NCI-H146 (cell line): ENCODE measurements at places on chromosomes 13 and 19.

DNA sequence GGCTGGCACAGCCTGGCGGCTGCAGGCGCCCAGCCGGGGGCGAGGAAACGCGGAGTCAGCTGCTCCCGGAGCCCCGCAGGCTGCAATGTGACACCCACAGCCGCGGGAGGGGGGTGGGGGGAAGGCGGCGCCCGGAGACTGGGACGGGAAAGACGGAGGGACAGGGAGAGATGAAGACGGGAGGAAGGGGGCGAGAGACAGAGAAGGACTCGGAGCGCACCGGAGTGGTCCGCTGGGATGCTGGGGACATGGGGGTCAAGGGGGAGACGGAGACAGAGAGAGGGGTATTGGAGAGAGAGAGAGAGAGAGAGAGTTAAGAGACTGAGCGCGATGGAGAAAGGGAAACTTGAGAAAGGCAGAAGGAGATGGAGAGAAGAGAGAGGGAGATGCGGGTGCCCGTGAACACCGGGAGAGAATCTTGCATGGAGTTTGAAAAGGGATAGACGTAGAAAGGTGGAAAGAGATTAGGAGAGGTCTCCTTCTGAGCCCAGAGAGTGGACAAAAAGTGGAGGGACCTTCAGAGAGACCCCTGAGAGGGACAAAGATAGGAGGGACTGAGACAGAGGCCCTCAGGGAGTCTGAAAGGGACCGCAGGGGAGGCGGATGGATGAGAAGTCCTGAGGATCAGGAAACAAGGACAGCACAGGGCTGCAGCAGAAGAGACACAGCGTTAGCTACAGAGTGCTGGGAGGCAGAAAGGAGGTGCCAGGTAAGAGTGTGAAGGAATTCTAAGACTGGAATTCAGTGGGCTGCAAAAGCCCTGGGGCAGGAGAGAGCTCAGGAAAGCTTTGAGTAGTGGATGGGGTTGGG, 1.0 kb downstream of the SCN1B start:
- peak; percentile 61 for DNase-seq

GRCh38 chr19:900302-901111, 7.2 kb downstream of the RNU6-9 start:
- no peak for DNase-seq

DNA sequence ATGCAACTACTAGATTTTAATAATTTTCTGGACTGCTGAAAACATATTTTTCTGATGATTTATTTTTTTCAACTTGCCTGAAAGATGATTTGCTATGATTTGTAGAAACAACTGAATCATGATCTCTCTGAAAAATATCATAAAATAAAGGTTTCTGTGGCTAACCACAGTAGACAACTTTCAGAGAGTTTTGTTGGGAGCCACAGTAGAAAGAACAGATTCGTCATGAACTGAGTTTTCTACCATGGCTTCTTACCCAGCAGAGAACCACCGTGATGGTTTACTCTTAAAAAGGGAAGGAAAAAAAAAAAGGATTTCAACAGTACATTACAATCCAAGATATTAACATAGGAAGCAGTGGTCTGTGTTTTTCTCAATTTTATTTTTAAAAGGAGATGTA, 18.0 kb downstream of the ZAR1L start:
- no peak for DNase-seq

GRCh38 chr19:15014579-15014978, 34.7 kb upstream of the CASP14 start:
- DNase-seq = no peak

DNA sequence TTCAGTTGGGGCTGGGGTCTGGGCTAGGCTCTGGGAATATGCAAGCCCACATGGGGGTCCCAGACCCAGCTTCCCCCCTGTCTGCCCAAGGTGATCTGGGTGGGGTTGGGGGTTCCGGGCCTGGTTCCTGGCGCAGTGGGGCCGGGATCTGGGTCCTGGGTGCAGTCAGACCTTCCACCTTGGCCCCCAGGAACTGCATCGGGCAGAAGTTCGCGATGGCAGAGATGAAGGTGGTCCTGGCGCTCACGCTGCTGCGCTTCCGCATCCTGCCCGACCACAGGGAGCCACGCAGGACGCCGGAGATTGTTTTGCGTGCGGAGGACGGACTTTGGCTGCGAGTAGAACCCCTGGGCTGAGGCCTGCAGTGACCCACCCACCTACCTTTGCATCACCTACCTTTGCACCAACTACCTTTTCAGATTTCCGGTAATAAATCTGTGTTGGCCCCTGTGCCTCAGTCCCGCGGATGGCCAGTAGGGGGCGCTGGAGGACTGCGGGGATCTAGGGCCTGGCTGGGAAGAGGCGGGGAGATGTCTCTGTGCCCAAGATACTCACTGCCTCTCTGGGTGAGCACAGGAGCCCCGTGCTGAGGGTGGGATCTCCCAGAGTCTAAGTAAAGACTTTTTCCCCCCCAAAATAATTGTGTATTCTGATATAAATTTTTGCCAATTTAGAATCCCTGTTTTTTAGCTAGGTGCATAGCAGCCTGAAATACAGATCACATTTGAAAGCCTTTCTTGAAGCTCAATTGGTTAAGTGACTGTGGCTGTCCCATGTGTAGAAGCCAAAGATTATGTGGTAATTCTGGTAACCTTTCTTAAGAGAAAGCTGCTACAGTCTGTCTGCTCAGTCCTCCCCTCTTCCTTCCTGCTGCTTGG, 11.5 kb upstream of the CYP4F3 start:
- peak; percentile 58 for DNase-seq

- peak; percentile 92 for DNase-seq
Observed at GRCh38 chr19:46495786-46496099, at the start of gene PNMA8B. PNMA8B (minus strand) TSS chr19:46495867; CDS start chr19:46495465, 402 bp downstream.

DNA sequence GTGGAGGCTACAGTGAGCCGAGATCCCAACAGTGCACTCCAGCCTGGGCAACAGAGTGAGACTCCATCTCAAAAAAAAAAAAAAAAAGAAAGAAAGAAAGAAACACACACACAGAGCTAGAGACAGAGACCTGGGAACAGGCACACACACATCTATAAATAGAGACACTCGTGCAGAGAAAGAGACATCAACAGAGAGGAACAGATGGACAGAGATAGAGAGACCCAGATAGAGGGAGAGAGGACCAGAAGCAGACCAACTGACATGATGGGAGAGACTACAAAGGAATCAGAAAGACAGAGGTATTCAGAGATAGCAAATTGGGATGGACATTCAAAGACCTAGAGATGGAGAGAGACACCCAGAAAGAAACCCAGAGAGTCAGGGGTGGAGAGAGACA, 2.1 kb upstream of the CA11 start:
- DNase-seq = no peak

DNA sequence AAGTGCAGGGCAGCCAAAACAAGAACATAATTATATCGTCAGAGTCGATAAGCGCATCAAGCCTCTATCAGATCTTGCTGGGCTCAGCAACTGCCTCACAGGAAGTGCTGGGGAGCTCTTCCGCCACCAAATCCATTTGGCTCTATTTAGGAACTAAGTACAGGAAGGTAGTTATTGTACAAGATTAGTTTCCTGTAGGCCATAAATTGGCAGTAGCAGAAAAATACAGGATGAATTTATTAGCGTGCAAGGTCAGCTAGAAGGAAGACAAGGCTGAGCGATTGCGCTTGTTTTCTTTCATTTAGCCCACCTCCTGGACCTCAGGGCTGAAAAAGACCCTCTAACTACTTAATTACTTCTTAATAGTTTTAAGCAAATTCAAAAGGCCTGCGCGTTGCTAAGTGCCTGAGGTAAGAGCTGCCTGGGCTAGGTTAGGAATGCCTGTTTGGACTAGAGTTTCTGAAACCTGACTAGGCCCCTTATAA, 118.5 kb downstream of the IRS2 start:
- DNase-seq = peak; percentile 40

- DNase-seq = peak; percentile 5
Observed at GRCh38 chr13:19153782-19154450, 27.7 kb downstream of the TUBA3C start.

DNA sequence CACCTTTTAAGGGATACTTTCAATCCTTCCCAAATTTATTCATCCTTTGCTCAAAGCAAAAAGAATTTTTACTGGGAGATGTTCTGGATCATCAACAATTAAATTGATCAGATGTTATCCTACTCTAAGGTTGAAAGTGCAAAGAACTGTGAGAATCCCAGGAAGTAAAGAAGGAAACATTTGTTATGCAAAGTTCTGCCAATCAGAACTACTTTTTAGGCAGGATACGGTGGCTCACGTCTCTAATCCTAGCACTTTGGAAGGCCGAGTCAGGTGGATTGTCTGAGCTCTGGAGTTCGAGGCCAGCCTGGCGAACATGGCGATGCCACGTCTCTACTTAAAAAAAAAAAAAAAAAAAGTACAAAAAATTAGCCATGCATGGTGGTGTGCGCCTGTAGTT, 882.3 kb downstream of the DIAPH3 start:
- DNase-seq = no peak

DNA sequence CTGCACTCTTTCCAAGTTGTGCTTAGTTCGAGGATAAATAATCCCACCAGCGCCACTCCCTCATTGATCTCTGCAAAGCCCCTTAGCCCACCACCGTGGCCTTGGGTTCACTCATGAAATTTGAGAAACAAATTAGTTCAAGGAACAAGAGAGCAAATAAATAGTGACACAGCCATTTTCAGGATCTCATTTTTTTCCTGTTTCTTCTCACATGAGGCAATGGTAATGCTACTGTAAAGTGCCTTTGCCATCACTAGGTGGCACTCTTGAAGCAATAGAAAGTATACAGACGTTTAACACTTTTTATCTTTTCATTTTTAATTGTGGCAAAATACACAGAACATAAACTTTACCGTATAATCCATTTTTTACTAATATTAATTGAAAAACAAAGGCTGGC, 76.8 kb upstream of the ZNF835 start:
- DNase-seq = no peak

DNA sequence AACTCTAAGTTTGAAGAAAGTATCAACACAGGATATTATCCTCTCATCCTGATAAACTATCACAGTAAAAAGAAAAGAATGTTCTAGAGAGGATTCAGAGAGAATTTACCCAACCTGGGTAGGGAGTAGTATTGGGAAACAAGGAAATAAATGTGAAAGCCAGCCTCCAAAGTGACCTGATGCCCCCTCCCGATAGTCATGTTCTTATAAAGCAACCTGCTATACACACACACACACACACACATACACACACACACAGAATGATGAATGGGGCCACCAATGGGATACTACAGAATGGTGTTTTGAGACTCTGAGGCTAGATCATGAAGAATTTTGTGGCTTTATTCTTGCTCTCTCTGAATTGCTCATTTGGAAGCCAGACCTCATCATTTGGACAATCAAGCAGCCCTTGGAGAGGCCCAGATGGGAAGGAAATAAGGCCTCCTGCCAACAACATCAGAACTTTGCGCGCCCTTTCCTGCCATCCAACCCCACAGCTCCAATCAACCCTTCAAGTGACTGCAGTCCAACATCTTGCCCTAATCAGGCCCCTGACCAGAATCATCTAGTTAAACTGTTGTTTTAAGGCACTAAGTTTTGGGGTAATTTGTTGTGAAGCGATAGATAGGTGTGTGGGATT, 807.9 kb upstream of the ARGLU1 start:
- no peak for DNase-seq

- no peak for DNase-seq
Observed at GRCh38 chr19:45578861-45579260, 5.7 kb downstream of the OPA3 start.

DNA sequence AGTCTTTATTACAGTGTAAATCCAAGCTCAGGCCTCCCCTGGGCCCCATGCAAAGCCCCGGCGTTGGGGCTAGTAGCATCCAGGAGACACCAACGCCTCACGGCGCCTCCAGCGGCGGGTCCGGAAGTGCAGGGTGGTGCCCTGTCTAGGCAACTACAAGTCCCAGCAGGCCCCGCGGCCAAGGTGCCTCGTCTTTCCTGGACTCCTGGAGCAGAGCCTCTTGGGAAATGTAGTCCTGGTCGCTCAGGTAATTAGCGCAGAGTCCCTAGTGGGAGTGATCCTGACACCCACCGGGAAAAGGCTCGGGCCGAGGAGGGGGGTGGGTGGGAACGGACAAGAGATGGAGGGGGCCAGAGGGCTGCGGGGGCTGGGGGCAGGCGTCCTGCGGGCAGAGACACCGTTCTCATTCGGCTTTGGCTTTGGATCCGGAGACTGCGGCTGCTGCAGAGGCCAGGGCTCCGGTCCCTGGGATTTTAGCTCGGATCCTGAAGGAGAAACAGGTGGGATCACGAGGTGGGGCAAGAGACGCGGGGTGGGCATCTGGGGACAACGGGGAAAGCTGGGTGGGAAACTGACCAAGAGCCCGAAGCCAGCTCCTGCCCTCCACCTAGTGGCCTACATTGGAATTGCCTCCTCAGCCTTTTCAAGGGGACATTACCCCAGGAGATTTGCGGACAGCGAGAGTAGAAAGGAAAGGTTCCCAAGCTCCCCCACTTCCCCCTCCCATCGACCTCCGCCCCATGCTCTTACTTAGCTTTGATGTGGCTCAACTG, 11.4 kb downstream of the RTN2 start:
- peak; percentile 97 for DNase-seq

DNA sequence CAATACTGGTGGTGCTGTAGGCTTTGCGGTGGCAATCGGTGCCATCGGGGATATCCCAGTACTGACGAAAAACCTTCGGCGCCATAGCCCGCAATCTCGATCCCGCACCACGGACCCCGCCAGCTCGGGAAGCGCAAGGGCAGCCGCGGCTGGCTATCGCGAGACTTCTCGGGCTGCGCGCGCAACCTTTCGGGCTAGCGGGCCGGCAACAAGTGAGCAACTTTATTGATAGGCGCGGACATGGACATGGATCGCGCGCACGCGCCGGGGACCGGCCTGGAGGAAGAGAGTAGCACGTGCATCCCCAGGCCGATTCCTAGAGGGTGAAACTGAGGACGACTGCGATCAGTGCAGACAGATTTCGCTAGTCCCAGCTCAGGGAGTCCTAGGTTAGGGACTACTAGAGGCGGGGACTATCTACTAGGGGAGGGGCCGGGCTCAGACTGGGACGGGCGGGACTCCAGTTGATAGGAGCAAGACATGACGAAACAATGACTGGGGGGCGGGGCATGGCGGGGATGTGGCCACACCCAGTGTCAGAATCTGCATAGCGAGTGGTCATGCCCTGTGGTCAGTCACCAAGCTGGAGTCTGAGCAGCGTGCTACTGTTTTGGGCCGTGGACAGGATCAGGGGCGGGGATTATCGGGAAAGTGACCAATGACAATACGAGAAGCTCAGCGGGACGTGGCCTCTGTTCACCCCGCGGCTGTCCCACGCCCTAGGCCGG, at the start of gene NDUFA11:
NDUFA11 (minus strand) TSS at position 167 of the 728 bp plus-strand sequence; CDS start at position 85, 82 bp downstream.
- DNase-seq = peak; percentile 92

GRCh38 chr13:20099319-20099718, 61.5 kb downstream of the GJA3 start:
- no peak for DNase-seq
